Stimulated activated CD4-positive, alpha-beta T cell treated with anti-CD3 and anti-CD28 coated beads, Interleukin-4, amount 100 ng/mL, for 4 hours (primary cell): ENCODE measurements at places on chromosomes 12 and 14.

DNA sequence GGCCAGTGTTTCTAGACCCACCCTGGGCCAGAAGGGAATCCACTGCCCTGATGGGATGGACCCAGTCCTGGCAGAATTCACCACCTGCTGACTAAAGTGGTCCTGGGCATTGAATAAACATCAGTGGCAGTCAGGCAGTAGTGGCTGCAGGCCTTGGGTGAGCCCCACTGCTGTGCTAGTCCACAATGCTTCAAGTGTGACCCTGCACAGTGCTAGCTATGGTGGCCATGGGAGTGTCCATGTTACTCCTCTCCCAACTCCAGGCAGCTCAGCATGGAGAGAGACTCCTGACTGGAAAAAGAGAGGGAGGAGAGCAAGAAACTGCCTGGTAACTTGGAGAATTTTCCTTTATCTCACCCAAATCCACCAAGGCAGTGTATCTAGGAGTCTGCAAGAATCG, 17.5 kb upstream of the CSRP2 start:
- DNase-seq, result no peak

DNA sequence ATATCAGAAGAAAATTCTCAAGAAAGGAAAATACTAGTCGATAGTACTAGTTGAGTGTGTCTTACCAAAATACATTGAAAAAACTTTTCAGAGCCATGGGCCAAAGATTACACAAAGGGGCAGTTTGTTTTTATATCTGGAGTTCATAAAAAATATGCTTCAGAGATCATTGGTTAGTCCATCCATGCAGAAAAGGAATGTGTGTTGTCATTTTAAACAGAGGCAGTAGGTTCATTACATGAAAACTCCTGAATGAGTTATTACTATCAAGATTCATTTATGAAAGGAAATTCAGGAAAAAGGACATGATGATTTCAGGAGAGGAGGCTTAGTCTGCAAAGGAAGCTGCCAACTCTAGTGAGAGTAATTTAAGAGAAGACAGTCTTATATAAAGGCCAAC, 354.8 kb downstream of the AEBP2 start:
- DNase-seq, result no peak

GRCh38 chr14:72549026-72549425, 344.9 kb downstream of the DPF3 start:
- no peak for DNase-seq

- DNase-seq, result no peak
These were observed 645.2 kb downstream of the MED13L start for GRCh38 chr12:115632308-115632707.

DNA sequence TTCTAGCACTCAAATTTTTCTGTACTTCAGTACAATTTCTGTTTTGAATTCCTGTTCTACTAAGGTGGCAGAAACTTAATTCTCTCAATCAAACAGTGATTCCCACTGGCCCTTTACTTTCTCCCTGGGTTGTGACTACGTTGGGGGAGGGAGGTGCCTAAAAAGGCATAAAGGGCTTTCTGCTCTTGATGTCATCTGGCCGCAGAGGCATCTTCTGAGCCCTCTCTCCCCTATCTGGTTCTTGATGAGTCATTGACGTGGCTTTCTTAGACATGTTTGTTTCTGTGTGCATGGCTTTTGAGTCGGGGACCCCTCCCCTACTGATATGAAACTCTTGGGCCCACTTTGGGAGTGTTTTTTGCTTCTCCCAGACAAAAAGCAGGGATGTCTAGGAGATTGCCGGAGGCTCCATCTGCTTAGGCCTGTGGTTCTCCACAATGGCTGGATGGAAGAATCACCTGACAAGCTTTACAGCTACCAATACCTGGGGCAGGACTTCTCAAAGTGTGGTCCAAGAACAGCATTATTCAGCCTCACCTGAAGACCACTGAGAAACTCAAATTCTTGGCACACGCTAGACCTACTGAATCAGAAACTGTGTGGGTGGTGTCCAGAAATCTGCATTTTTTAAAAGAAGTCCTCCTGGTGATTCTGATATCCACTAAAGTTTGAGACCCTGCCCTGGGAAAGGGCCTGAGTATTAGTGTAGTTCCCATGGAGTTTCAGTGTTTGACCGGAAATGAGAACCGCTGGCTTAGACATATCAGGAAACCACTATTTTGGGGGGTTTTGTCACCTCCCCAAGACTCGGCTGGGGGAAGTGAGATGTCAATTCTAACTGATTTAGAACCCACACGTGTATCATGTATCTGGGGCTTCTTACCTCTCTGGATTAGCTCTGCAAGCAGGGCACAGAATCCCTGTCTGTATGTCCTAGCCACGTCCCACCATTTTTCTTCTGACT, 395.7 kb upstream of the PDE3A start:
- no peak for DNase-seq
